ENCODE measurements at places on chromosomes 11 and 22.

DNA sequence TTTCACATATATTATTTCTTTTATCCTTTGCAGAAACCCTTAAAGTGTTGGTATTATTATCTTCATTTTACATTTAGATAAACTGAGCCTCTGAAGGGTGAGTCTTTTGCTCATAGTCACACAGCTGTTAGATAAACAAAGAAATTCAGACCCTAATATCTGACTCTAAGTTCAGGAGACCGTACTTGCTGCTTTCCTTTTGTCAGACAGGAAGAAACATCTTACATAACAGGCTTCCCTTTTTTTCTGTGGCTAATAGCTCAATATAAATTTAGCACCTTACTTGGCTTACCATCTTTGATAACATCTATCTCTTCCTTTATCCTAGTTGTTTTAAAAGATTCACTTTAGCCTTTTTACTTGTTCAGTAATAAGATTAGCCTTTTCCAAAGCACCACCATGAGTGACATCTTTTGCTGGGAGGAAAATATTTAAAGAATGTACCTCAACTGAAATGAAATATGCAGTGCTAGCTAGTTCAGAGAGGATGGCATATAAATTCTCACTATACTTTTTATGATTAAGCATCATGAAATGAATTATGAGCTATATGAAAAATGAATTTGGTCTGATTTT is 128.6 kb downstream of the WNT11 start:
- DNase-seq: no peak

- no peak for DNase-seq
These were observed 2373.1 kb upstream of the RAG2 start for GRCh38 chr11:38971141-38971540.

- DNase-seq: no peak
These were observed 7.6 kb upstream of the SEPTIN5 start for GRCh38 chr22:19706661-19707151.

GRCh38 chr11:11426226-11426952 is 73.3 kb upstream of the CSNK2A3 start:
- DNase-seq: no peak

Data from cortex of kidney (tissue), 1 donor.